ENCODE measurements at places on chromosomes 1 and 21.

- DNase-seq: no peak
Measured at GRCh38 chr1:242405947-242406346, 118.5 kb downstream of the PLD5 start.

GRCh38 chr1:17687145-17687544 lies 68.0 kb upstream of the ACTL8 start:
- DNase-seq: no peak

DNA sequence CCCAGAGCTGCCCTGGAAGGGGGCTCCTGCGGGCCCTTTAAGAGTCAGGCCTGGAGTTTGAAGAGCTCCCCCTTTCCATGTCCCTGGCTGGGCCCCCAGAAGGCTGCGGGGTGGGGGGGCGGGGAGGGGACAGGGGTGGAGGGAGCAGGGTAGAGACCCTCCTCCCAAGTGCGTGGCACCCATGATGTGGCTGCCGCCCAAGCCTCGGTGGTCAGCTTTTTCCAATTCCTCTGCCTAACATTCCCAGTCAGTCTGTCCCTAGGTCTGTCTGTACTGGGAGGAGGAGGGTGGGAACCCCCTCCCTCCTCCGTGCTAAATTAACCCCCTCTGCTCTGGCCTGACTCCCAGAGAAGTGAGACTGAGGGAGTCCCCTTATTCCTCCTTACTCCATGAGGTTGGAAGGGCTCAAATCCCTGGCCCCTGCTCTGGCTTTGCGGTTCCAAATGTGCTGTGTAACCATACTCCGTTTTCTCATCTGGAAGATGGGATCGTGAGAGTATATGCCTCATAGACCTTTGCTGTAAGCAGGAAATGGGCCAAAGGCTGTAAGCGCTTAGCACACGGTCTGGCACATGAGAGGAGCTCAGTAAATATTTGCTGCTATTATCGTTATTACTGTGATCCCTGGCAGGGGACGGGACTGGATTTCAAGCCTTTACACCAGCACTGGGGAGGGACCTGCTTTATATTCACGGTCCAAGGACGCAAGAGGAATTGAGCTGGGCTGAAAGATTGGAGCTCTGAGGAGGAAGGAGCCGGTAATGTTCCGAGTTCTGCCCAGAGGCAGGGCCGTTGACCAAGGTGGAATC lies 658 bp upstream of the COL16A1 start:
- no peak for DNase-seq

- DNase-seq: no peak
Measured at GRCh38 chr21:24939291-24939690, 668.0 kb downstream of the MRPL39 start.

GRCh38 chr1:40396420-40396819 lies 22.9 kb downstream of the SMAP2 start:
- DNase-seq: no peak
